ENCODE measurements at places on chromosomes 7 and 10.

DNA sequence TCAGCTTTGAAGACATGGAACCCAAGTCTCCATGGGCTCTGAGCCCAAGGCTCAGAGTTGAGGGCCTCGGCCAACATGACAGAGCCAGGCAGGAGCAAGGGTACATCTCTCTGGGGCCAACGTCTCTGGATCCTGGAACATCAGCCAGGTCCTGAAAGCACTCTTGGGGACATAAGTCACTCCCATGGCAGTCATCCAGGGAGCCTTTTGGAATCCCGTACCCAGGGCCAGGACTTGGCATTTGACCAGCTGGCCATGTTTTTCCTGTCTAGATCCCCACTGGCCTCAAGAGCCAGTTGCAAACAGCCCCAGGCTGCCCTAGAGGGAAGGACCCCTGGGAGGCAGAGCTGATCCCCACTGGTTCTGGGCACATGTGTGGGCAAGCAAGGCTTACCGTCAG lies 4.3 kb upstream of the CXCL12 start:
- DNase-seq: no peak

GRCh38 chr7:54769203-54769602 lies 10.2 kb upstream of the SEC61G start:
- DNase-seq: no peak

- DNase-seq: no peak
These were observed 33.4 kb downstream of the CCDC6 start for GRCh38 chr10:59872892-59873463.

DNA sequence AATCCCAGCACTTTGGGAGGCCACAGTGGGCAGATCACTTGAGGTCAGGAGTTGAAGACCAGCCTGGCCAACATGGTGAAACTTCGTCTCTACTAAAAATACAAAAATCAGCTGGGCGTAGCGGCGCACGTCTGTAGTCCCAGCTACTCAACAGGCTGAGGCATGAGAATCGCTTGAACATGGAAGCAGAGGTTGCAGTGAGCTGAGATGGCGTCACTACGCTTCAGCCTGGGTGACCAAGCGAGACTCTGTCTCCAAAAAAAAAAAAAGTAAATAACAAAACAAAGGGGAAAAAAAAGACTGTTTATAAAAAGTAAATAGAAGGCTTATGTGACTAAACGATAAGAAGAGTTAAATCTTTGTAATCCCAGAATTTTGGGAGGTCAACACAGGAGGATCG lies 15.0 kb upstream of the DNMBP start:
- no peak for DNase-seq

- DNase-seq: no peak
These were observed 95.3 kb upstream of the NMT2 start for GRCh38 chr10:15263657-15264323.

DNA sequence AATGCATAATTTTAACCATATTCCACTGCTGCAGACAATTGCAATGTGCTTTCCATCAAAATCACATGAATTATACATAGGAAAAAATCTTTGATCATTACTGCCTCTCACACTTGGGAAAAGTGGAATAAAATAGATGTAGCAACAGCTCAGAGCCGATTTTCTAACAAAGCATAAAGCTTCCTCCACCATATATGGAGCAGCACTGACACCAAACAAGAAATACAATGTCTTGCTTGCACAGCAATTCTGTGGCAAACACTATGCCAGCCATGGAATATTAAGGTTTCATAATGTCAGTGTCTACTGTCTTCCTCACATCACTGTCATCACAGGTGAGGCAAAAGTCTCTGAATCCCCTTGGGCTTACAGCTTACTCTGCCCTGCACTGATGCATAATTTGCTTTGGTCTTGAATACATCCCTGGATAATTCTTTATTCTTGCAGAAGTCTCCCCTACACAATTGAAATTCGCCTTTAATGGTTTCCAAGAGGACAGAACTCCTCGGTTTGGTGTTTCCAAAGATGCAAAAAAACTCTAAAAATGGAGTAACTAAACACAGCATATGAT lies 198.5 kb downstream of the CACNA2D1 start:
- DNase-seq: no peak

Data from CD4-positive, alpha-beta T cell treated with Interleukin-4 for 4 hours (primary cell).